Kidney (tissue), 22 donors: ENCODE measurements at places on chromosomes 6 and 20. TPM values are rescaled to one million over a fixed set of nuclear protein-coding genes. Genes with fewer than 3 reads are reported as not detected.

Gene CCN5
- total RNA-seq: 3.1 TPM

Gene CFB
- 200 TPM for total RNA-seq

GRCh38 chr20:32189691-32190615 is 17.6 kb downstream of the PLAGL2 start:
- H3K4me1 ChIP-seq: peaks cover 9% of the 10 kb centered on the region
- peaks cover 5% of the 10 kb centered on the region for H3K36me3 ChIP-seq
- peak overlapping the region; percentile 73 for H3K27ac ChIP-seq
- H3K4me3 ChIP-seq: peak overlapping the region; percentile 71
- no peaks in the 10 kb centered on the region for H3K27me3 ChIP-seq

- no peaks in the 10 kb centered on the region for H3K36me3 ChIP-seq
- H3K4me3 ChIP-seq: no peak overlapping the region
- H3K27ac ChIP-seq: no peak overlapping the region
- peaks cover 15% of the 10 kb centered on the region for H3K4me1 ChIP-seq
These were observed 15.8 kb downstream of the REPS1 start for GRCh38 chr6:138972226-138972665.

Gene PRDM13
- not detected for total RNA-seq

DNA sequence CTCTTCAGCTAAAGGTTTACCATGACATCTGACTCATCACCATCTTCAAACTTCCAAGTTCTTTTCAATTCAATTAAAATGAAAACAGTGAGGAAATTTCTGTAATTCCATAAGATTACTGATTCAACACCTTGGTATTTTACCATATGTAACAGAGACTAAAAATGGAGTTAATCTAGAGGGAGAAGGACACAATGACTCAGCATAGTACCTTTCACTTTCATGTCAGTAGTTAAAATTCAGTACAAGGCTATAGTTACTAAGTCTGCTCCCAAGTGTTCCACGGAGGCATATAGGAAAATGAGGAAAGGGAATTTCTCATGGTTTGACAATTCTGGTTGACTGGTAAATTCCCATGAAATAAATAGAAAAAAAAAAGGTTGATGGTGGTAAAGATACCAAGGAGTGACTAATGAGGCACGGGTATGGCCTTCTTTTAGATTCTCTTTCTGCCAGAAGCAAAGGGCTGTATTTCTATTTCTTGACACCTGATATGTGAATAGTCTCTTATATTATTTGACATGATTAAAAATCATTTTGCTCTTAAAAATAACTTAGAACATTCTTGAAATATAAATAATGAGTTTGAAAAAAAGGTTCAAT is 526.7 kb upstream of the ADGRB3 start:
- no peak overlapping the region for H3K4me3 ChIP-seq
- H3K36me3 ChIP-seq: no peaks in the 10 kb centered on the region
- H3K27me3 ChIP-seq: no peaks in the 10 kb centered on the region
- H3K27ac ChIP-seq: no peak overlapping the region
- no peaks in the 10 kb centered on the region for H3K4me1 ChIP-seq

GRCh38 chr6:125253881-125254280 is 47.9 kb downstream of the HDDC2 start:
- no peak for DNase-seq
- no peak overlapping the region for H3K4me3 ChIP-seq
- no peaks in the 10 kb centered on the region for H3K36me3 ChIP-seq
- no peaks in the 10 kb centered on the region for H3K27me3 ChIP-seq
- no peak overlapping the region for H3K27ac ChIP-seq

- no peaks in the 10 kb centered on the region for H3K27me3 ChIP-seq
- H3K4me3 ChIP-seq: no peak overlapping the region
- DNase-seq: no peak
- H3K4me1 ChIP-seq: no peaks in the 10 kb centered on the region
- no peak overlapping the region for H3K27ac ChIP-seq
These were observed 18.4 kb downstream of the THBS2 start for GRCh38 chr6:169235286-169235685.

- no peaks in the 10 kb centered on the region for H3K36me3 ChIP-seq
- H3K27ac ChIP-seq: no peak overlapping the region
- no peaks in the 10 kb centered on the region for H3K27me3 ChIP-seq
- H3K4me1 ChIP-seq: no peaks in the 10 kb centered on the region
- no peak overlapping the region for H3K4me3 ChIP-seq
These were observed 47.6 kb downstream of the BACH2 start for GRCh38 chr6:90249034-90249433.
